T-helper 9 cell (primary cell): ENCODE measurements at places on chromosomes 16 and 17.
A peak's percentile ranks its signal among the peaks of the same experiment; 100 is the strongest.

DNA sequence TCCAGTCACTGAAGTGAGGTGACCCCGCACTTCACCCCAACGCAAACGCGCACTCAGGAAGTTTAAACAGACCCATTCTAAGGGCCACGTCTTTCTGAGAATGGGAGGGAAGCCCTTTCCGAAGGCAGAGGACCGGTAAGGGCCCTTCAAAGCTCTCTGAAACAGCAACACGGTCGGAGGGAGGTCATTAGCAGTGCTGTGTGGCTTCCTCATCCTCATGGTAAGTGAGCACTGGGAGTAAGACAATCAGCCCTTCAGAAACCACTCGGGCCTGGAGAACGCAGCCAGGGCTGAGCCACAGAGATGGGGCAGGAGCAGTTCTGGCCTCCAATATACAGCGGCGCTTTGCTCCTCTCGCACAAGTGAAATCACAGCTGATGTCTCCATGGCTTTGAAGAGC, 23.7 kb downstream of the SRL start:
- no peak for DNase-seq

- no peak for DNase-seq
Measured at GRCh38 chr17:74994440-74994839, 7.0 kb downstream of the CDR2L start.

DNA sequence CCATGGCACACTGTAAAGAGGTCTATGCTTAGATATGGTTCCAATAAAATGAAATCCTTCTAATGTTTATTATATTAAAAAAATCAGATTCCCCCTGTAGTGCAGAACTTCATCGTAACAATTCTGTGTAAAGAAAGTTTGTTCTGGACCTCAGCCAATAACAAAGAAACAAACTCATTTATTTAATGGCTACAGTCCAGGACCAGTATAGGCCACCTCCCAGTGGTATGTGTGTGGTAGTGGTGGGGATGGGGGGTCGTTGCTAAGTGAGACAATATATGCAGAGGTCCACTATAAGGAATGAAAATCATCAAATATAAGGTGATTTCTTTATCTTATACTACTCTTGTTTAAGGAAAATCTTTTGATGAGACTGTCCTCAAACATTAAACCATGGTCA, 136.4 kb downstream of the CDK5R1 start:
- DNase-seq = no peak

GRCh38 chr16:7763111-7763510, 430.5 kb downstream of the RBFOX1 start:
- no peak for DNase-seq

- DNase-seq = no peak
Measured at GRCh38 chr17:68196394-68197090, 51.3 kb upstream of the AMZ2 start.

DNA sequence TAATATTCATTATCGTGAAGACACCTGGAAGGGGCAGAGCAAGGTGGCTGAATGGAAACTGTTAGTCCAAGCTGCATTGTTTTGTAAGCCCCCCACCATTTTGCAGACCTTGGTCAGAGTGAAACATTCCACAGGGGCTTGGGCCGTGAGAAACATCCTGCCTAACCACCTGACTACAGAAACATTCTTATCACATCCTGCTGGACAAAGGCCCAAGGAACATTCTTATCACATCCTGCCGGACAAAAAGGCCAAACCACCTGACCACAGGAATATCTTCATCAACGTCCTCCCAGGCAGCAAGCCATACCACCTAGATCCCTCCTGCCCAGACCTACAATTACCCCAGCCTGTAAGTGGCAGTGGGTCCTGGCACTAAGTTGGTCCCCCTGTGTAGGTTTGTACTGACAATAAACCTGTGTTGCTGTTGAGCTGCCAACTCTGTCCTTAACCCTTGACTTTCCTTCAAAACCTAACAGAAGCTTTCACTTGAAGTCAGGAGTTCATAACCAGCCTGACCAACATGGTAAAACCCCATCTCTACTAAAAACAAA, 19.6 kb downstream of the ATF7IP2 start:
- DNase-seq = no peak

DNA sequence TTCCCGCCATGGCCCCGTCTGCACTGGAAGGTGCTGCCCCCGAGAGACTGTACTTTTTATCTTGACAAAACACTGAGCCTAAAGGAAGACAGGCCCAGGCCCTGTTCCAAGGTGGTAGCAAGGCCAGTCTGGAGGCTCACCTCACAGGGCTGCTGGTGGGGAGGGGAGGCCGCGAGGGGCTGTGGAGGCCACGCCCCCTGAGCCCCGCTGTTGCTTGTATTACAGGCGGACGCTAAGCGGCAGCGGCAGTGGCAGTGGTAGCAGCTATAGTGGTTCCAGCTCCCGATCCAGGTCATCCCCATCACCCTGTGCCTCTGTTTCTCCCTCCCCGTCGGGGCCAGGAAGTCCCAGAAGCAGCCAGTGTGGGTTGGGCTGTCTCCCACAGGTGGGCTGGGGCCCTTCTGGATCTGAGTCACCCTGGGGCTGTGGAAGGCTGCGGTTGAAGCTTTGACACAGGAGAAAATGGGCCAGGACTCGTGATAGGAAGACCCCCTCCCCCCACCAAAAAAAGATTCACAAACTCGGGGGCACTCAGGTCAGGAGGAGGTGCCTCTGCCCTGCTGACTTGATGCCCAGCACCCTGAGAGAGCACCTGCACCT, 13.3 kb upstream of the IL17C start:
- no peak for DNase-seq

DNA sequence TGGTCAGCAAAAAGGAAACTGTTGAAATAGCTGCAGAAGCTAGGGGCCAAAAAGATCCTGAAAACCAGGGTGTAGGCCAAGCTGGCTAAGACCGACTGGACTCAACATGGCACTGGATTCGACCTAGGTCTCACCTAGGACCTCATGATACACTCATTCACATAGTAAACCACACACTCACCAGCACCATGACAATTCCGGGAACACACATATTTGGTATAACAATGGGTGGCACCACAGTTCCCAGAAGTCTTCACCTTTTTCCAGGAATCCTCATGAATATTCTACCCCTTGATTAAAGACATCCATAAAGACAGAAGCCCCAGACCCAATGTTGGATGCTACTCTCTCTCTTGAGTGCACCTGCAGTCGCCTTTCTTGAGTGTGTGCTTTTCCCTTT, 460.1 kb downstream of the TMEM114 start:
- DNase-seq = no peak

GRCh38 chr17:74471341-74471740, 4.9 kb downstream of the CD300A start:
- DNase-seq = no peak

DNA sequence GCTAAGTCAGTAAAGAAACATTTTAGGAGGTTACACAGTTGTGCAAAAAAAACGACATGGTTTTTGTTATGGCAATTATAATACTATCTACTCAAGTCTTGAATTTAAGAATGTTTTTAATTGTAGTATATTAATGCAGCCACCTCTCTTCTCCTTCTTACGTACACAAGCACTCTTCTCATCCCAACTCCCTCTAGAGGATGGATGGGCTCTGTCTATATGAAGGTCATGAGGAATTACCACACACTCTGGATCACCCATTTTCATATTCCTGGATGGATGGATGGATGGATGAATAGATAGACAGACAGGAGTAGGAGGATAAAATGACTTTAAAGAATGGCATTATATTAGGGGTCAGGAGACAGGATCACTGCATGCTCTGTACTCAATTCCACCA, 120.0 kb downstream of the PHKB start:
- no peak for DNase-seq

DNA sequence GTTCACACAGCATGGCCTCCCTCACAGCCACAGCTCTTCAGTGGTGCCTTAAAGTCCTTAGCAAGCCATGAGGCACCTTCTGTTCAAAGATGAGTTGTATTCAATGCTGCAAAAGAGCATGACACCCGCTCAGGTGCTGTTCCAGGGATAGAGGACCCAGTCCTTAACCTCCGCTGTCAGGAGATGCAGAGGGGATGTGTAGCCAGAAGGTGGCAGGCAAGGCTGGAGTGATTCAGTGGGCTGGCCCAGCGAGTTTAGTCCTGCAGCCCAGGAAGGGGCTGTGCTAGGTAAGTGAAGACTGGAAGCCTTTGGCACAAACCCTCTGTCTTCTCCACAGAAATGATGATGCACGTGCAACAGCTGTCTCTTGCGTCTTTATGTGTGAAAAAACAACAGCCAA, 25.0 kb upstream of the ADAM11 start:
- no peak for DNase-seq

DNA sequence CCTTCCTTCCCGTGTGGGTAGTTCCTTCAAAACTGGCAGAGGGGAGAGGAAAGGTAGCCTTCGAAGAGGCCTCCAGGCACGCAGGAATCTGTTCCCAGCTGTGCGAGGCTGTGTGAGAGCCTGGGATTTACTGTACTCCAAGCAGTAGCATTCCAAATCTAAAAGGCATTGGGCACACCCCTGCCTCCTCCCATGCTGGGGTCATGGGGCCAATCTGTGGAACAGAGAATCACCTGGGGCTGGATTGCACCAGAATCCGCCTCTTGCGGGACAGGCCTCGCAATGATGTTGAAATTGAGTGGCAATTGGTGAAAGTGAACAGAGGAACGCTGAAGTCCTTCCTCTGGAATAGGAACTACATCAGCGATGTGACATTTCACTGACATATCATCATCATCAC, 72.5 kb upstream of the IRX3 start:
- DNase-seq = no peak

DNA sequence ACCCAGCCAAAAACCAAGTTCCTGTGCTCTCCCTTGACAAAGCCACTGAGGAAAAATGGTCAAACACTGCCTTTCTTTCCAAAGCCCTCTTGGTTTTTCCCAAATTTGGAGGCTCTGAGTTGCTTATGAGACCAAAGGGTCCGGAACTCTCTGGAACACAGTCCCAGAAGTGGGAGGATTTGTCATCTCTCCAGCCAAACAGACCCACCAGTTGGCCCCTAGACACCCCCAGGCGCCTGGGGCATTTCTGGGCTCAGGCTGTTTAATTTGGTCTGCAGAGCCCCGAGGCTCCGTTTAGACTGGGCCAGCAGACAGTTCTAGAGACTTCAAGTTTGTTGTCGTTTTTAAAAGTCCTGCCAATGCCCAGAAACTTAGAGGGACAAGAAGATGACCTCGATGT, 239.1 kb downstream of the SEC14L1 start:
- DNase-seq = no peak

GRCh38 chr16:66516808-66517585, 32.9 kb downstream of the TK2 start:
- peak; percentile 67 for DNase-seq

GRCh38 chr16:89697616-89698331, 3.7 kb downstream of the SPATA2L start:
- no peak for DNase-seq

- DNase-seq = no peak
Measured at GRCh38 chr16:68728523-68728922, 8.6 kb upstream of the CDH1 start.
